ENCODE measurements at places on chromosomes 13 and 19.

GRCh38 chr19:19468424-19469050 lies 46.8 kb downstream of the TSSK6 start:
- DNase-seq = no peak

DNA sequence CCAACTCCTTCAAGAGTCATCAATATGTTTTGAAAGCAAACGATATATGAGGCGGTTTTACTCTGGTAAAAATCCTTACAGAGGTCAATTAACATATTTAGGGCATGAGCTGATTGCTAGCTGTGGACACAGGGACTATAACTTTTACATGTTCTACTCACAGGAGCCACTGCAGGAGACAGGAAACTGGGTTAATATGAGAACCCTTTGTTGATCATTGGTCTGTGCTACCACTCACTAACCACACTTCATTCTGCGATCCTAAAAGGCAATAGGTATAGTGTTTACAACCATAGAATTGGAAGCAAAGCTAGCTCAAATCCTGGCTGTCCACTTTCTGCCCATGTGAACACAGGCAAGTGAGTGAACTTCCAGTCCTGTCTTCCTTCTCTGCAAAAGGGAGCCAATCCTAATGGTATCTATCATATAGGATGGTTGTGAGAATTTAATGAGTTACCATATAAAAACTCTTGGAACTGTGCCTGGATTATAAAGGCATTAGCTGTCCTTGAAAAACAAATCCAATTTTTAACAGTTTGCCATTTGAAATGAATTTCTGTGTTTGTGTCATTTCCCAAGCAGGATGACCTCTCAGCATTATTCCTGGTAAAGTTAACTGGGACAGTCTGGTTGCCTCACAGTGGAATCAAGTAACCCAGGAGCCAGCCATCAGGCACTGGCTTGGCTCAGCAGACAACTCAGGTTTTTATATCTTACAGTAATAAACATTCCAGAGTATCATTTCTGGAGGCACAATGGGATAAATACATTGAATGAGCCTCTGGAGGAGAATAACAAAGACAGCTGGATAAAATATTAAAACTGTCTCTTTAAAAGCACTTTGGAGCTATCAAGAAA lies 29.8 kb upstream of the RAP2A start:
- DNase-seq = no peak

GRCh38 chr13:72536714-72537394 lies 190.6 kb downstream of the MZT1 start:
- DNase-seq = no peak

- peak; percentile 60 for DNase-seq
Observed at GRCh38 chr19:38142176-38143035, 81.6 kb downstream of the DPF1 start.

GRCh38 chr19:13951799-13952153 lies 533 bp upstream of the DCAF15 start:
- no peak for DNase-seq

DNA sequence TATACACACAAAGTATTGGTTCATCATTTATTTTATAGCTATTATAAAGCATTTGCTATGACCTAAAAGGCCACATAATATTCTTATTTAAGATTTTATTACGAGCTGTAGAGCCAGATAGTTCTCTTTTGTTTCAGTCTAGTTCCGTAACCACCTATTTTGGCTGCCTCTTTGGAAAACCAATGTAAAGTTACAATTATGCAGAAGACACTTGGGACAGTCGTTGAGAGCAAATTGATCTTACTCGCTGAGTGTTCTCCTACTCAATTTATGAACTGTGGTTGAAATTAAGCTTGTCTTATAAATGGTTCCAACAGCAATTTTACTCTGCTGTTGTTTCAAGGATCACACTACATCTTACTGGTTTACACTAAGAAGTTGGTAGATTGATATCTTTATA lies 122.3 kb downstream of the SLC7A1 start:
- no peak for DNase-seq

DNA sequence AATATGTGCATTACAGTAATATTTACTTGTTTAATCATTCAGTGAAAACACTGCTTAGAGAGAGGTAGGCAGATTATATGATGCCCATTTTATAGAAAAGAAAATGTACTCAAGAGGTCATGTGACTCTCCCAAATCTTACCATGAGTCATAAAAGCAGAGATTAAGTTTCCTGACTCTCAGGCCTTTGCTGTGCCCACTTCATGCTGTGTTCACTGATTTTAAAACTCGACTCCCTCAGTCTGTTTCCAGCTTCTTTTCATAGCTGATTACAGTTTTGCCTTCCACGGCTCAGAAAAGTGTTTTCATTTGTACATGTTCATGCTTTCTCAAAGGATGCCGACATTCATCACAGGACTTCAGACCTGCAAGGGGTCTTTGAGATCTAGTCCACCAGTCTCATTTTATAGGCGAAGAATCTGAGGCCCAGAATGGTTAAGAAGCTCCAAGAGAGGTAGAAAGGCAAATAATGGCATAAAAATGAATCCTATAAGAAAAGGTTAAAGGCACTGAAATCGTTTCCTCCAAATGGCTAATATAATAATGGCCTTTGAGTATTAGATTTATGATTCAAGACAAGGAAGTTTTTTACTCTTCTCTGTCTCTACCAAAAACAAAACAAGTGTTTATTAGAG lies 9.0 kb upstream of the IPO5 start:
- DNase-seq = no peak

GRCh38 chr19:37813340-37813739 lies 34.0 kb upstream of the ZNF573 start:
- no peak for DNase-seq

DNA sequence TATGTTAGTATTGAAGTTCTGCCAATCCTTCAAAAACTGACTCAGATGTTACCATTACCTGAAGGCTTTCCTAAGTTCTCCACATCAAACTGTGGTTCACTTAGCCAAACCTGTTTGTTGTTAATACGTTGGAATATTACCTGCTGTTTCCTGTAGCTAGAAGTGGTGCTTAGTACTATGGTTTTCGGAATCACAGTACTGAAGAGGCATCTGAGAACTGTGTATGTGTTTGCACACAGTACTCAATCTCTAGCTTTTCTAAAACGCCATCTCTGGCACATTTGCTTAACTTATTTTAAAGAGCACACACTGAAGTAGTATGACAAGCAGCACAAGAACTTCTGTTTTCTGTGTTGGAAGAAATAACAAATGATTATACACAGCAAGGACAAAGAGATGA lies 248.2 kb downstream of the SHISA2 start:
- DNase-seq = no peak
